Tibial nerve (tissue), 4 donors: ENCODE measurements at places on chromosomes 3 and 15.

DNA sequence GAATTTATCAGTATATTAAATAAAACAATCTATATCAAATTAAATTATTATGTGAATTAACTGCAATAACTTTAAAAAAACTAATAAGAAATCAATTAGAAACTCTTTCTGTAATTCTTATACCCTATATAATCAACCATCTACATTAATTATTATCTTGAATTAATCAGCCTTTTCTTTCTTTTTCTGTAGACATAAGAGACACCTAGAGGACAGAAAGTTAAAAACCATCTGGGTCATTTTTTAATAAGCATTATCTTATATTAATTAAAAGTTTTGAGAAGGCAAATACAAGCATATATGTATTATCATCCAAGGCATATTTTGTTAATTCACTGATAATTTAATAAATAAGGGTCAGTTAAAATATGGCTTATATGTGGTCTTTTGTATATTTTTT, 24.2 kb upstream of the SLC25A26 start:
- DNase-seq = no peak
- H3K36me3 ChIP-seq = no peaks in the 10 kb centered on the region
- H3K27ac ChIP-seq = no peak overlapping the region
- no peaks in the 10 kb centered on the region for H3K27me3 ChIP-seq
- H3K4me3 ChIP-seq = no peak overlapping the region
- H3K4me1 ChIP-seq = peaks cover 9% of the 10 kb centered on the region

GRCh38 chr3:33439546-33440327, 468 bp downstream of the UBP1 start:
- peak overlapping the region; percentile 98 for H3K27ac ChIP-seq
- DNase-seq = peak; percentile 20
- no peaks in the 10 kb centered on the region for H3K27me3 ChIP-seq
- peak overlapping the region; percentile 76 for H3K4me3 ChIP-seq
- no peaks in the 10 kb centered on the region for H3K36me3 ChIP-seq
- peaks cover 35% of the 10 kb centered on the region for H3K4me1 ChIP-seq

DNA sequence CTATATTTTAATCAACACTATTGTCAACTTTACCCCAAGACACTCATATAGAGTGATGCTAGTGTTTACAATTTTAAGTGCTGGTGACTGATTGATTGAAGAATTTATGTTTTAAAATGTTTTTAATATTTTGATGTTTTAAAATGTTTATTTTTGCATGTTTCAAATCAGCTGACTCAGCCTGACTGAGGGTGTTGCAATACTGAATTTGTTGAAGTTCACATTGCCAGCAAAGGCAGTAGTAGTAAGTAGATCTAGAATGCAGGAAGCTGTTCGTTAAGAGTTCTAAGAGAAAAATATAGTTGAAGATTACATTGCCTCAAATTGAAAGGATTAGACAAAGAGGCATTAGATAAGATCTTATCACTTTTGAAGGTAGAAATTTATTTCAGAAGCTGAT, 977.6 kb downstream of the IGSF11 start:
- no peaks in the 10 kb centered on the region for H3K27me3 ChIP-seq
- H3K27ac ChIP-seq = no peak overlapping the region
- H3K4me1 ChIP-seq = no peaks in the 10 kb centered on the region
- H3K36me3 ChIP-seq = no peaks in the 10 kb centered on the region
- H3K4me3 ChIP-seq = no peak overlapping the region
- DNase-seq = no peak

DNA sequence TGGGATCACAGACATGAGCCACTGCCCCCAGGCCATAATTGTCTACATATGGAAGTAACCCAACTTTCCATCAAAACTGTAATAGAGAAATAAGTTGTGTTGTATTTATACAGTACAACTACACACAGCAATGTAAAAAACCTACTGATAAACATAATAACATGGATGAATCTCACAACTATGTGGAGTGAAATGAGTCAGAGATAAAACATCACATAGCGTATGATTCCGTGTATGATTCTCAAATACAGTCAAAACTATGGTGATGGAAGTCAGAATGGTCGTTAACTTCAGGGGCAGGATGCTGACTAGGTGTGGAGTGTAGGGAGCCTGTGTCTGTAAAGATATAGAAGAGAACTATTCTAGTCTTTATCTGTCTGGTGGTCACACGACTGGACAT, 332.7 kb upstream of the SLCO3A1 start:
- no peak overlapping the region for H3K4me3 ChIP-seq
- no peaks in the 10 kb centered on the region for H3K27me3 ChIP-seq
- no peak overlapping the region for H3K27ac ChIP-seq
- H3K4me1 ChIP-seq = no peaks in the 10 kb centered on the region

- H3K27me3 ChIP-seq = no peaks in the 10 kb centered on the region
- H3K4me3 ChIP-seq = no peak overlapping the region
- H3K36me3 ChIP-seq = no peaks in the 10 kb centered on the region
- DNase-seq = no peak
Observed at GRCh38 chr3:127120851-127121647, 71.9 kb upstream of the PRR23E start.

DNA sequence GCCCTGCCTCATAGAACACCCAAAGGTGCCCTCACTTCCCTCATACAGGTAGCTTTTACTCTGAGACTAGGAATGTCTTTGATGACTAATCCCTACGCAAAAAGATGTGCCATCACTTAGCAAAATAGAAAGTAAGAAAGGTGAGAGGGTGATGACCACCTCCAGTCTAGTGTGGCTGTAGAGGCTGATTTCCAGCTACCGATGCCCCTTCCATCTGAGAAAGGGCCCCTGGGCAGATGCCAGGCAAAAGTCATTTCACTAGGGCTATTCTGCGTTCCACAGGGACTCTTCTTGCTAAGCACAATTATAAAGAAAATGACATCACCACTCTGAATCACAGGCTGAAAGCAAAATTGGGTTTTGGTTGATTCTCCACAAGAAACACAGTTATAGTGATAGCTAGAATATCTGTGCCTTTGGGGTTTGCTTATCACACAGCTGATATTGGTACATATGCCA, 77.4 kb downstream of the RBPMS2 start:
- no peaks in the 10 kb centered on the region for H3K36me3 ChIP-seq
- H3K27ac ChIP-seq = peak overlapping the region; percentile 17
- no peak overlapping the region for H3K4me3 ChIP-seq
- H3K27me3 ChIP-seq = no peaks in the 10 kb centered on the region
- H3K4me1 ChIP-seq = peaks cover 59% of the 10 kb centered on the region

DNA sequence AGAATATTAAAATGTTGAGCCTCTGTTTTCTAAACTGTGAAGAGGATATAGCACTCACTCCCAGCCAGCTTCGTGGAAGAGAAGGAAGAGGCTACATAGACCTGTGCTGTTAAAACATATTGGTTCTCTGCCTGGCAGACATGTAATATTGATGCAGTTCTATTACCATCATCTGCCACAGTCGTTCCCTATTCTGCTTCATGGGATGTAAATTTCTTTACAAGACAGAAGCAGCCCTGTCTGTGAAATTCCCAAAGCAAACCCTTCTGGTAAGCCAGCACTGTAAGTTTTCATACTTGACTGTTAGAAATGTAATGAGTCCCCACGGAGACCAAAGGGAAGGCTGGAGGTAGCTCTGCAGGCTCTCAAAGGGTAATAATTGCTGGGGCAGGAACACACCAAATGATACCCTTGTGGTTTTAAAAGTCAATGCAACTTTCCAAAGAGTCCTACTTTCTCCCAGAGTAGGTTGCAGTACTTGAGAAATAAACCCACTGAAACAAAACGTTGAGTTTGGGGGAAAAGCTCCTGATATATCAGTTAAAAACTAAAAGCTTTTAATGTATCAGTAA, 129.9 kb upstream of the HES1 start:
- H3K27ac ChIP-seq = no peak overlapping the region
- no peak overlapping the region for H3K4me3 ChIP-seq
- DNase-seq = no peak
- H3K27me3 ChIP-seq = no peaks in the 10 kb centered on the region

GRCh38 chr3:58143417-58144055, 67.2 kb downstream of the DNASE1L3 start:
- no peaks in the 10 kb centered on the region for H3K36me3 ChIP-seq
- no peak for DNase-seq
- peaks cover 12% of the 10 kb centered on the region for H3K4me1 ChIP-seq
- no peaks in the 10 kb centered on the region for H3K27me3 ChIP-seq
- H3K27ac ChIP-seq = no peak overlapping the region
- H3K4me3 ChIP-seq = no peak overlapping the region

DNA sequence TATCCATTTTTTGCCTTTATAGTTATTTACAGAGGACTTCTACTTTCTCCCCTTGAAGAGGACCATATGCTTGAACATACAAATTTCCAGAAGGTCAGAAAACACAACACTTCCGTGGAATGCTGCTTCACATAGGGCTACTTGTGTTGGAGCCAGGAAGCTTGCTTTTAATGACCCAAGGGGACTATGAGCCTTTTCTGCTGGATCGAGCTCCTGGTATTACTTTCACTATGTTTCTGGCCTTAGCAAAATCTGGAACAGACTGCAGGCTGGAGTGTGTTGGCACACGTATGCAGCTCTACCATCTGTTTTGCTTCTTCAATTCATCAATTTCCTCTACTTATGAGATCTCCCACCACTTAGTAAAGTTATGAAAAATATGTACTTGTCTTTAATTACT, 69.3 kb upstream of the CBLB start:
- peak overlapping the region; percentile 25 for H3K4me3 ChIP-seq
- H3K4me1 ChIP-seq = peaks cover 14% of the 10 kb centered on the region
- no peaks in the 10 kb centered on the region for H3K27me3 ChIP-seq
- no peak for DNase-seq
- peak overlapping the region; percentile 54 for H3K27ac ChIP-seq

DNA sequence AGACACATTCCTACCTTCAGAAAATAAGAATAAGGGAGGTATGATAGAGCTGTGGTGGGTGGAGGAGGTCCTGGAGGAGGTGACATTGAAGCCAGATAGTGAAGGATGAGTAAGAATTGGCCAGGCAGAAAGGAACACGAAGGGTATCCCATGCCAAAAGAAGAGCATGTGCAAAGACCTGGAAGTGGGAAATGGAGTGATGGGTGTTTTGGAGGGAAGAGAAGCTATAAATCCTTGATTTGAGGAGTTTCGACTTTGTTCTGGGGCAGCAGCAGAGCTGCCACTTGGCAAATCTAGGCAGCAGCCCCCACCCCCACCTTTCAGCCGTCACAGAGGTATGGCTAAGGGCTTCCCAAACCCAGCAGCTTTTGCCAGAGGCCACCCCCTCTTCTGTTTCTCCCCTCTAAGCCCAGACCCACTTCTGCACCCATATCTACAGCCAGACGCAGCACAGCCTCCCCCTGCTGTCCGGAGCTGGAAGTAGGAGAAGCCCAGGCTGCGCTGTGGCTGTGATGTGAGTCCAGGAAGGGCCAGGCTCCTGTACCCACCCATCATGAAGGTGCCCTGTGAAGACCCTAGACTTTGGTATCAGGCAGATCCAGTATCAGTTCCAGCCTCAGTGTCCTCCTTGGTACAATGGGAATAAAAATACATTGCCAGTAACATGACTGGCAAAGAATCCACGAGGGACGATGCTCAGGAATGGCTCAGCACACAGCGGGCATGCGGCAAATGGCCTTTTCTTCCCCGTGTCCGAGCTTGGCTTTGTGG, 188.7 kb upstream of the LINGO1 start:
- H3K27ac ChIP-seq = no peak overlapping the region
- H3K27me3 ChIP-seq = no peaks in the 10 kb centered on the region
- no peaks in the 10 kb centered on the region for H3K36me3 ChIP-seq
- H3K4me1 ChIP-seq = no peaks in the 10 kb centered on the region
- peak; percentile 20 for DNase-seq

GRCh38 chr15:60763688-60764087, 284.7 kb upstream of the ICE2 start:
- H3K4me3 ChIP-seq = no peak overlapping the region
- DNase-seq = no peak
- H3K27me3 ChIP-seq = no peaks in the 10 kb centered on the region
- no peak overlapping the region for H3K27ac ChIP-seq
- peaks cover 4% of the 10 kb centered on the region for H3K36me3 ChIP-seq
- no peaks in the 10 kb centered on the region for H3K4me1 ChIP-seq

DNA sequence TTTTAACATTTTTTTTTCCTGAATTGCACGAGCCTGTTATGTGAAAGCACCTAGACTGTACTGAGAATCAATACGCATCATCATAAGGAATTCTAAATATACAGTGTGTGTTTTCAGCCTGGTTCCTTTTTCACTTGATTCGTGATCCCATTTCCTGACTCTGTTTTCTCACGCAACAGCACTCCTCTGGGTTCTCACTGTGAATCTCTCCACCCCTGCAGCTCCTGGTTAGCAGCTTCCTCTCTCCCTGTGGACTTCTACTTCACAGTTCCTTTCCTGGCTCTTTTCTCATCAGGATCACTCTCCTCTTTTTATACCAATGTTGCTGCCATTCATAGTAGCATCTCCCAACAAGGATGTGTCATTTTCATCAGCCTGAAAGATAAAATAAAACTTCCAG, 297.2 kb downstream of the CADM2 start:
- H3K4me3 ChIP-seq = no peak overlapping the region
- H3K36me3 ChIP-seq = no peaks in the 10 kb centered on the region
- H3K27me3 ChIP-seq = no peaks in the 10 kb centered on the region
- no peak overlapping the region for H3K27ac ChIP-seq
- DNase-seq = no peak
- no peaks in the 10 kb centered on the region for H3K4me1 ChIP-seq

- peak overlapping the region; percentile 49 for H3K4me3 ChIP-seq
- H3K4me1 ChIP-seq = peaks cover 10% of the 10 kb centered on the region
- no peaks in the 10 kb centered on the region for H3K36me3 ChIP-seq
- DNase-seq = no peak
- no peaks in the 10 kb centered on the region for H3K27me3 ChIP-seq
Observed at GRCh38 chr15:59436774-59437141, 1.2 kb upstream of the FAM81A start.

DNA sequence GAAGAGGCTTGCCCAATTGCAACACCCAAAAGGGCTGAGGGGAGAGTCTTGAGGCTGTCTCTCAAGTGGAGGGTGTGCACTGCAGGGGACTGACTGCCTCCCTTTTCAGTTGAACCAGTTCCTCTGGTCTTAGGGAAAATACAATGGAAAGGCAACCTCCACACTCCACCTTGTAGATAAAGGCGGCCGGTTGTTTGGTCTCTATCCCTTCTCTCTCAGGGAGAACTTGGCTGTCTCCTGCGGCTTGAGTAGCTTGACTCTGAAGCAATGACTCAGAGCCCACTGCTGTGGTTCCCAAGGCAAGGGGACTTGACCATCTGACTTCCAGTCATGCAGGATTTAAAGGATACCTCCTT, 143.2 kb upstream of the UMPS start:
- H3K36me3 ChIP-seq = no peaks in the 10 kb centered on the region
- no peak overlapping the region for H3K27ac ChIP-seq
- H3K4me1 ChIP-seq = peaks cover 14% of the 10 kb centered on the region
- no peaks in the 10 kb centered on the region for H3K27me3 ChIP-seq

- no peak overlapping the region for H3K27ac ChIP-seq
- no peaks in the 10 kb centered on the region for H3K36me3 ChIP-seq
- H3K27me3 ChIP-seq = no peaks in the 10 kb centered on the region
Observed at GRCh38 chr3:19455546-19455945, 307.2 kb downstream of the KCNH8 start.

DNA sequence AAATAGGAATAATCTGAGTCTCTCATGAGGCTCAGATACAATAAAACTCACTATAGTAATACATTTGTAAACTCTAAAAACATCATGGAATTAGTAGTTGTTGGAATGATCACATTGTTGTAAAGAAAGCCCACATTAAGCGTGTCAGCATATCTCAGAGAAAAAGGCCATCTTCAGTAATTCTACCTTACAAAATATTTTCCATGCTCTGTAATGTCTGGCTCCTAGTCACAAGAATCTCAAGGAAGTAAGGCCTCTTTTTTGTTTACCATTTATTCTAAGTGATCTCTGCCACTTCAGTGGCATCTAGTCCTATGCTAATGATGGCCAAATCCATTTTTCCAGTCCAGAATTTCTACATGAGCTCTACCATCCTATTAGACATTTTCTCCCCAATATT, 240.2 kb upstream of the ZNF717 start:
- H3K4me3 ChIP-seq = no peak overlapping the region
- no peaks in the 10 kb centered on the region for H3K36me3 ChIP-seq
- H3K4me1 ChIP-seq = no peaks in the 10 kb centered on the region
- no peak overlapping the region for H3K27ac ChIP-seq
